AG04449 (cell line): ENCODE measurements at places on chromosomes 6 and 20.

DNA sequence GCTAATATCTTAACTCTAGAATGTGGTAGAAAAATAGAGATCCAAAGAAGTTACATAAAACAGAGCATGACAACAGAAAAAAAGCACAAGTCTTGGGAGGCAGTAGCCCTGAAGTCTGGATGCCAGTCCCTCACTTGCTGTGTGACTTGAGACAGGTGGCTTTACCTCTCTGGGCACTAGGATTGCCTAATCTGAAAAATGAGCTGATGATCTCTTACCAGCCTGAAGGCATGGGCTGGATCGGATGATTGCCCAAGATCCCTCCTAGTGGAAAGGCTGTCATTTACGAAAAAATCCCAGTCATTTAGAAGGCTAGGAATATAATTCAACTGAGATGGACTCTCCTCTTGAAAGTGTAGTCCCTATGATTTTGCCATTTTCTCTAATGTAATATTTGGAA, 10.9 kb upstream of the GCM1 start:
- no peak for DNase-seq

GRCh38 chr20:58603721-58604120, 47.4 kb upstream of the STX16 start:
- DNase-seq = peak; percentile 26

GRCh38 chr20:31630187-31630790, 7.4 kb upstream of the COX4I2 start:
- no peak for DNase-seq

DNA sequence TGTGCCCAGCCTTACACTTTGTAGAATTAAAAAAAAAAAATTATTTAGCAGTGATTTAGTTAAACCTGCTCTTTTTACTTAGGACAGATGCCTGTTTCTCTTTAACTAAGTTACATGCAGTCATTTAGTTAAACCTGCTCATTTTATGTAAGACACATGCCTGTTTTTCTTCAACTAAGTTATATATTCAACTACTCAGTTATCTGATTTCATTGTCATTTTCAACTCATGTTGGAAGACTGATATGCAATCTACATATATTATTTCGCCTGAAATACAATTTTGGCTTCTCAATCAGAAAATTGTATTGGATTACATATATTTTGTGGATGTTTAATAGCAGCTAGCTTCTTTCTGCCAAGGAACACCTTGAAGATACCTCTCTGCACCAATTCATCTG, 171.1 kb downstream of the COL19A1 start:
- no peak for DNase-seq

GRCh38 chr6:120357447-120357846, 976.8 kb downstream of the TBC1D32 start:
- DNase-seq = no peak

- no peak for DNase-seq
These were observed 1.5 kb downstream of the ID4 start for GRCh38 chr6:19838442-19839236.

GRCh38 chr6:72626126-72626525, 4.3 kb downstream of the KCNQ5 start:
- no peak for DNase-seq
